CD8-positive, alpha-beta memory T cell (primary cell): ENCODE measurements at places on chromosomes 16 and 17.

DNA sequence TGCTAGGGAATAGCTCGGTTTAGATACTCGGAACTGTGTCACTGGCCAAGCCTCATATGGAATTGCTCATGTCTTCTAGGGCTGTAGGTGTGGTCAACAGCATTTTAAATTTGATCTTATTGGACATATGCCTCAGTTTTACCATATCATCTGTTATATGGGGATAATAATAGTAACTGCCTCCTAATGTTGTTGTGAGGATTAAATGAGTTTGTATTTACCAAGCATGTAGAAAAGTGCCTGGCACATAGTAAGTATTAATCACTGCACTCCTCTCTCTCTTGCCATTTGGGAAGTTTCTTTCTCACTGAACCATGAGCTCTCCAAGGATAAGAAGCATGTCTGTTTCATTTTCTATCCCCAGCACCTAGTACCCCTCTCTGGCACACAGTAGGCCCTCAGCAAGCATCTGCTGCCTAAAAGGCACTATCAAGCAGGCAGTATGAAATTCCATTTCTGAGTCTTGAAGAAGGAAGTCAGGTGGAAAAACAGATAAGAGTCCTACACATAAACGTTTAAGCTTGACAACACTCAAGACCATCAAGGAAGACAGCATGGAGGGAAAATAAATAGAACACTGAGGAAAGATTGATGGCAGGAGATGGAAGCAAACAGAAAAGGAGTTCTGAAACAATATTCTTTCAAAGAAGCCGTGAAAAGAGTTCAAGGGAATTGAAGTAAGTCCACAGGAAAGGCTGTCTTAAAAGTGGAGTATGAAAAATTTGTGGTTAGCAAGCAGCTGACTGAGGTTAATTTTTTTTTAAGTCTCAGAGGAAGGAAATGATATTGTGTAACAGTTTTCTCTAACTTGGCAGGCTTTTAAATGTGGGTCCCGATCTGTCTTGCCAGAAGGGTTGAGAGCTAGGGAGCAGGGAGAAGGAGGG, 2.2 kb upstream of the ATP6V0A1 start:
- peak; percentile 76 for DNase-seq

DNA sequence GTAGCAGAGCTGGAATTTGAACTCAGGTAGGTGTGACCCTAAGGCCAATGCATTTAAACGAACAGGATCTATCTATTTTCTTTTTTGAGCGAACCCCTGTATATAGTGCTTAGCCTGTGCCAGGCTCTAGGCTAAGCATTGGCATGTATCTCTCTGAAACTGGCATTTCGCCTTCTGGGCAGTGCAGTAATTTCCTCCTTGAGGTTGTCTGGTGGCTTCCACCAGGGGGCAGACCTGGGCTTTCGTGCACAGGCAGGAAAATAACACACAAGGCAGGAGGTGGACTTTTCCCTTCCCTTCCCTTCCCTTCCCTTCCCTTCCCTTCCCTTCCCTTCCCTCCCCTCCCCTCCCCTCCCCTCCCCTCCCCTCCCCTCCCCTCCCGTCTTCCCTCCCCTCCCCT, 34.4 kb upstream of the PRKCB start:
- peak; percentile 73 for DNase-seq

- DNase-seq, result no peak
These were observed 56.4 kb downstream of the IRX5 start for GRCh38 chr16:54987081-54987480.

- DNase-seq, result peak; percentile 50
These were observed 38.5 kb downstream of the IGF2BP1 start for GRCh38 chr17:49035470-49036269.

DNA sequence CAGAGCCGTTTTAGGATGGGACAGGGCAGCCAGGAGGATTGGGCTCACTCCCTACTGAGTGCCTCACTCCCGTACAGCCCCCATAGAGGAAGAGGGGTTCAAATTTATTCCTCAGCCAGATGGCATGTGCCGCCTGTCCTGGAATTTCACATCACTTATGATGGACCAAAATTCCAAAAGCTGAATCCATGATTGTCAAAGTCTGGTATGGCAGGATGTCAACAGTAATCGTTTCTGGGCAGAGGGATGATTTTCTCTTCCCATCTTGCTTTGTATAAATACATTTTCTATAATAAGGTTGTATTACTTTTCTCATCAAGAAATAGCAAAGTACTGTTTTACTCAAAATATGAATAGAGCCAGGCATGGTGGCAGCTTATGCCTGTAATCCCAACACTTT, 38.7 kb upstream of the STH start:
- DNase-seq, result no peak

DNA sequence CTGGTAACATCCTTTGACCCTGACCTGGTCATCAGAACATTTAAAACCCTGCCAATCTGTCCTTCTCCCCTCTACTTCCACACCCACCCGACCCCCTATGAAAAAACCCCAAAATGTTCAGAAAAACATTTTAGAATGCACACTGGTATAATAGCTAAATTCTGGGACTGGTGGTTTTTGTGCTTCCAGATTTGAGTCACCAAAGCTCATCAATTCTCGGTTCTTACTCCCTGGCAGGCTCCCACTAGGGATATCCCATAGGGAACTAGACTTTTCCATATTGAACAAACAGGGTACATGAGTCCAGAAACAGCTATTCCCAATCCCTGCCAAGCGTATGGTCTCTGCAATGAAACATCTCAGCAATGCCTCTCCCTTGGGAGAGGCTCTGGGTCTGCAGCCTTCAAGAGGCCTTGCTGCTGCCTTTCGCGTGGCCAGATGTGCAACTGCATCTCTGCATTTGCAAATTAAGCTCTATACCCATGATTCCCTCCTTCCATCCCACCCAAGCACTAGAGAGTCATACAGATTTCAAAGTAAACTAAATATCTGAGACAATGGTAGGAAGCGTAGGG, 67.7 kb downstream of the SMG6 start:
- no peak for DNase-seq

- peak; percentile 75 for DNase-seq
These were observed 593 bp upstream of the WDR45B start for GRCh38 chr17:82648742-82649331.

DNA sequence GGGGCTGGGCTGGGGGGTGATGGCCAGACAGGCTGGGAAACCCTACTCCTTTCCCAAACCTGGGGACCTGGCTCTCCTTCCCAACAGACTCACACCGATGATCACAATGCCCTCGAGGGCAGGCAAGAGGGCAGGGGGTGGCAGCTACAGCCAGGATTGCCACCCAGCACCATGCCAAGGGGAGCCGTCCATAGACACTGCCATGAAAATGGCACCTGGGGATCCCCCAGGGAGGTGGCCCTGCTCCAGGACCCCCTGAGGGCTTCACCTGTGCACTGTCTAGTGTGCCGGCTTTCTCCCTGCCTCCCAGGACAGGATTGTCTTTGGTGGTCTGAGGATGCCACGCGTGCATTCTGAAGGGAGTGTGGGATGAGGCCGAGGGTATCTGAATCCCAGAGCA, 24.6 kb downstream of the RPH3AL start:
- DNase-seq, result no peak

DNA sequence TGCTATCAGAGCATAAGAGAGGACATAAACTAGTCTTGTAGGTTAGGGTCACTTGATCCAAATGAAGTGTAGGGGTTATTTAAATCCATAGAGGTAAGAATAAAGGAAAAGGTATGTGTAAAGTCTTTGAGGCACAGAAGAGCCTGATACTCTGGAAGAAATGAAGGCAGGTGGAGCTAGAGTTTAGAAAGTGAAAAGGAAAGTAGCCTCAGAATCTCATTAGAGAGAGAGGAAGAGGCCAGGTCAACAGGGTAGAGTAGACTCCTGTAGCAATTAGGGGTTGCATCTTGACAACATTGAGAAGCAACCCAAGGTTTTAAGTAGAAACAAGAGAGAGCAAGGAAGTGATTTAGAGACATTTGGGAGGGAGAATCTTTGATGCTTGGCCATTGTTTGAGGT, 235.2 kb upstream of the SOX9 start:
- no peak for DNase-seq

GRCh38 chr17:3447625-3448024, 14.0 kb upstream of the OR1E2 start:
- no peak for DNase-seq

GRCh38 chr16:4298761-4299522, 16.9 kb upstream of the GLIS2 start:
- DNase-seq, result no peak

DNA sequence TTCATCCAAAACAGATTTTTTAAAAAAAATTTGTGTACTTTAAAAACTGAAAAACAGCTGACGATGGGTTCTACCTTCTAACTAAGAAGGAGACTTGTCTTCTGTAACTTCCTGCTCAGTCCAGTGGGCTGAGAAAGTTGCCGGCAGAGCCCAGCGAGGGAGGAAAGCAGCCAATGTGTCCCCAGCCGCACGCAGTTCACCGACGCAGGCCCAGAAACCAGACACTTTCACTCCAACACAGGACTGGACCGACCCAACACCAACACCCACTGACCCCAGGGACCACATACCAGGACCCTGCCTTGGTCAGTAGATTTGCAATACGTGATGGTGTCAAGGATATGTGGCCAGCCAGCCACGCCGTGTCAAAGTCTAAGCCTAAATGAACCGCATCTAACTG, 25.6 kb downstream of the TRAP1 start:
- DNase-seq, result no peak

GRCh38 chr16:65222049-65222448, 100.2 kb upstream of the CDH11 start:
- DNase-seq, result no peak

- DNase-seq, result no peak
These were observed 92.1 kb upstream of the HLF start for GRCh38 chr17:55172612-55173011.
